Stromal cell of bone marrow (primary cell): ENCODE measurements at places on chromosomes 12 and 14.
A peak's percentile ranks its signal among the peaks of the same experiment; 100 is the strongest.

GRCh38 chr14:104697892-104698583 lies 8.6 kb downstream of the INF2 start:
- DNase-seq = no peak

- no peak for DNase-seq
Measured at GRCh38 chr14:71006200-71006563, 98.9 kb downstream of the PCNX1 start.

DNA sequence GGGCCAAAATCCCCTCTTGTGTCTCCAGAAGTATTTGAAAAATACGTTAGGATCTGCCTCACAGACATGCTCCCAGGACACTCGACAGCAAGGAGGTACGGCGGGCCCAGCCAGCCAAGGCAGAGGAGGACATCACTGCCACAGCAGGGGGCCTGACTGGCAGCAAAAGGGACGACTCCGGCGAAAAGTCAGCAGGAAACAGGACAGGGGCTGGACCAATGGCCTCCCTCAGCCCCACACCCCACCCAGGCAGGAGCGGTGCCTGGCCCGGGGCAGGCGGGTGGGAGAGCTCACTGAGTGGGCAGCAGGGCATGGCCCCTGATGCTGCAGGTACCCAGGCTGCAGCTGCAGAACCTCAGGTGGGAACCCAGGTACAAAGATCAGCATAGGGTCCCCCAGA lies 17.8 kb downstream of the BRF1 start:
- no peak for DNase-seq

DNA sequence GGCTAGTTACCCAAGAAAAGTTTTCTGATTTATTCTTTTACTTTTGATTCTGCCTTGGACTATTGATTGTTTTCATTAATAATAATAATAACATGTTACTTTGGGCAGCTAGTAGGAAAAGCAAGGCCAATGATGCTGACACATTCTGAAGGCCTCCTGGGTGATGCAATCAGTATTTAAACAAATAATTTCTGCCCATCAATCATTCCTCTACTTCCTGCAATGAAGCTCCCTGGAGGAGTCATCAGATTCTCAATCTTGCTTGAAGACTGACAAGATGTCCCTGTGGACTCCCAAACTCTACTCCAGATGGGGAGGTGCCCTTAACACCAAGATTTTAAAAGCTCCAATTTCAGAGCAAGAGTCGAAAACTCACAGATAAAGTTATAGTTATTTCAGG lies at the start of gene SPX:
Gene SPX, plus strand, starts transcription at position 244 of the 400 bp plus-strand sequence. CDS start 177 bp downstream, outside the sequence.
- no peak for DNase-seq

DNA sequence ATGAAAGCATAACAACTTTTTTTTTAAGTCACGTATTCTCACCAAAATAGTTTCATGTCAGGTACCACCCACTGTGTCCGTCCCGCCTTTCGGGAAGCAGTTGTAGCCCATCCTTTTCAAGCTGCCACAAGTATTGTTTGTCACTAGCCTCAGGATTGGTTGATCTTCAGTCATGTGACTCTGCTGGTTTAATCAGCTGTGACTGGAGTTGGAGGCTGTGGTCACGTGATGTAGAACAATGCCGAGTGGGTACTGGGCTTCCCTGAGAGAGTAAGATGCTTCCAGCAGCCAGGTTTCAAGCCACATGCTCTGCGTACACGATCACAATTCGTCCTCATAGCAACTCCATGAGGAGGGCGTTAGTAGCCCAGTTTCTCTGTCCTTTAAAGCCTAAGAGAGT lies 83.0 kb upstream of the WSCD2 start:
- DNase-seq = no peak

DNA sequence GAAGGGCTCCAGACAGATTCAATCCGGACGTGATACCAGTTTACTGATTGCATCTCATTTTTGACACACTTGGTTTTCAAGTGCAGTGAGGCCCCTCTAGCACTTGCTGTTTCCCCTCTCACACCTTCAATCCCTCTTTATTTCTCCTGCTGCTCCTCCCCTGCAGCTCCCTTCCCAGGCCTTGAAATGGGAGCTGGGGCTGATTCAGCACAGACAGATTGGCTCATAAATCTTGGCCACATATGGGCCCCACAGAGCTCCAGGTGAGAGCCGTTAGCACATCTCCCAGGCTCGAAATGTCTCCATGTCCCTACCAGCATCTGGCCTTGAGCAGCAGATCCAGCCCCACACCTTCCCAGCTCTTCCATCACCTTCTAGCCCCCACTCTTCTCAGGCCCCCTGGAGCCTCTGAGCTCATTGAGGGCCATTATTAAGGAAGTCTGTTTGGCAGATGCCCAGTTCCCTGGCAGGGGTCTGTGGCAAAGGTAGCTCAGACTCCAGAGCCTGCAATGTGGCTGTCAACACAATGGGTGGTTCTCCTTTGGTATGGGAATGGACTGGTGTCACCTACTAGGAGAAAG lies 220.3 kb upstream of the FKBP4 start:
- DNase-seq = no peak

GRCh38 chr14:24978862-24979724 lies 70.9 kb downstream of the STXBP6 start:
- DNase-seq = no peak

GRCh38 chr12:63826006-63826585 lies 18.4 kb upstream of the SRGAP1 start:
- DNase-seq = peak; percentile 63

- no peak for DNase-seq
Measured at GRCh38 chr12:19125325-19125724, 4.2 kb upstream of the PLEKHA5 start.

- no peak for DNase-seq
Measured at GRCh38 chr14:71776471-71777360, 155.5 kb upstream of the RGS6 start.
